Stimulated activated CD4-positive, alpha-beta T cell treated with anti-CD3 and anti-CD28 coated beads, Interleukin-1b, Interleukin-23, amount 100 ng/mL, for 1 hour (primary cell): ENCODE measurements at places on chromosomes 2 and 18.

DNA sequence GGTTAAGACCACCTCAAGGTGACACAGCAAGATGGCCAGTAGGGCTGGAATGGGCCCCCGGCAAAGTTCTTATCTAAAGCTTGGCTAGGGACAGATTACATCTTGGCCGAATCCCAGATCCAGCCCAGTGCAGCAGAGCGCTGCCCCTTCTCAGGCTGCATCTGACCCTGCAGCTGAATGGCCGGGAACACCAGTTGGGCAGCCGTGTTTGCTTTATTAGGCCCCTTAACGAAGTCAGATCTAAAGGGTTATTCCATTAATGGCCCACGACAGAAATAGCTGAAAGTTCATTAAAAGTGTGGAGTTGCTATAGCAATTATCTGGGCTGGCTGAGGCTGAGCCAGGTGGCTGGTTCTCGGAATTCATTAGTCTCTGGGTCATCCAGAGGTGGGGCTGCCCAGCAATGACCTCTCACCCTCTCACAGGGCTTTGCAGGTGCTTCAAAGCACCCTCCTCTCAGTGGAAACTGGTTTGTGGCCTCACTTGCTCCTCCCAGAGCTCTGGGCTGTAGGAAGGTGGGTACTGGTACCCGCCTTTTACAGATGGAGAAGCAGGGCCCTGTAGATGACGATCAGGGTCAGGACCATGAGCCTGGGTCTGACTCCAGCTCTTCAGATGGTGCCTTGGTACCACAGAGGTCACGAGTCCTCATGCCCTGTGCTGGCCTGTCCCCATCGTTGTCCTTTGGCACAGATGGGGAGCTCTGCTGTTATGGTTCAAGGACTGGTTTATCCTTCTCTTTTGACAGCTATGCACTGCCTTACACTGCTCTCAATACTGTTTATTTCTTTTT is 68.8 kb downstream of the EMX1 start:
- no peak for DNase-seq

DNA sequence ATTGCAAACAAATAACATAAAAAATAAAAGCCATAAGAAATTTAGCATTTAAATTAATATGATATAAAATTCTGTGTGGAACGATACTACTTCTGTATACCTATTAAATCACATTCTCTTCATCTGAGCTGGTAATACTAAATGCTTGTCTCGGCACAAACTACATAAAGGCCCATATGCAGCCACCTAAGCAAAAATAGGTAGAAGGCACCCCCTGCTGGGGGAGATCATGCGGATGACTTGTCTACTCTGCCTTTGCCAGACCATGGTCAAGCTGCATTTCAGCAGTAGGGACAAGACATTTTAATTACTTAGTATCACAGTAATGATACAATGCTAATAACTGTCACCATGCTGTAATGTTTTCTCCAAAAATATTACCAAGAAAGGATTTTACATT is 108.0 kb downstream of the CDH19 start:
- no peak for DNase-seq

- no peak for DNase-seq
These were observed 193.7 kb downstream of the DNER start for GRCh38 chr2:229520691-229521096.

- no peak for DNase-seq
These were observed 10.6 kb downstream of the CXCR4 start for GRCh38 chr2:136107051-136108033.

- no peak for DNase-seq
These were observed 24.0 kb downstream of the NETO1 start for GRCh38 chr18:72843743-72844142.

DNA sequence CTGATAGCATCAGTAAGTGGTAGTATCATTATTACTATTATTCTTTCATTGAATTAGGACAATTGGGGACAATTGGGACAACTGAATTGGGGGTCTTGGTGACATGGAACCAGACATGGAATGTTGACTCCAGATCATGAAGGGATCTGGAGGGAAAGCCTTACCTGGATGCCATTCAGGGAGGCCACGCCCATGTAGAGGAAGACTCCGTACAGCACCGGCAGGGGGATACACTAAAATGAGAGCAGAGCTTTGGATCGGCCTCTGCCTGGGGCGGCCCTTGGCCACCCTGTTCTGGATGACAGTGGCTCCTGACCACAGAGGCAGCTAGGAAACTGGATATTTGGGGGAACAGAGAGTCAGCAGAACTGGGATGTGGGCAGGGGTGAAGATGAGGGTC is 29.2 kb downstream of the MTHFD2 start:
- no peak for DNase-seq

GRCh38 chr2:120026890-120027289 is 14.0 kb downstream of the EPB41L5 start:
- no peak for DNase-seq

- no peak for DNase-seq
These were observed 150.9 kb downstream of the ACTR3 start for GRCh38 chr2:114040826-114041225.

DNA sequence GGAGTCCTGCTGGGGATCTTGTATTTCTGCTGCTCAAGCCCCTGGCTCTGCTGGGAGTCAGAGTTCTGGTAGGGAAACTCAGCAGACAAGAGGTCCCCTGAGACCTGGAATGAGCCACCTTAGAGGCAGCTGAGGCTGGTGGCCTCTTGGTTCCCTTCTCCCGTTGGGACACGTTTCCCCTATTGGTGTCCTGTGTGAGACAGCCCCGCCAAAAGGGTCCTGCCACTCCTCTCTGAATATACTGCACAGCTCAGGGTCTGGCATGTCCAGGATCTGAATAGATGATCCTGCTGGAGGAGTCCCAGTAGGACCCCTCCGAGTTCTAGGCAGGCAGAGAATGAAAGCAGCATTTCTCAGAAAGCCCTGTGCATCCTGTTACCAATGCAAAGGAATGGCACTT is 2.0 kb upstream of the RALB start:
- DNase-seq, result no peak

DNA sequence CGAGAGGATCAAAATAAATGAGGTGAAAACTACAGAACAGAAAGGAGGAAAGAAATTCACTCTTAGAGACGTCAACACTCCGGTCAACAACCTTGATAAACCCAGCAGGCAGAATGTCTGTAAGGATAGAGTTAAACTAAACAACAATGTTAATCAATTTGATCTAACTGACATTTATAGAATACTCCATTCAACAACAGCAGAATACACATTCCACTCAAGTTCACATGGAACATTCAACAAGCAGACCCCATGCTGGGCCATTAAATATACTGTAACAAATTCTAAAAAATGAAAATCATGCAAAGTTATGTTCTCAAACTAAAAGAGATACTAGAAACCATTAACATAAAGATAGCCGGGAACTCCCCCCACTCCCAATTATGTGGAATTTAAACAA is 41.8 kb downstream of the FAM210A start:
- no peak for DNase-seq

GRCh38 chr2:112310906-112311305 is 35.5 kb downstream of the ZC3H6 start:
- no peak for DNase-seq

DNA sequence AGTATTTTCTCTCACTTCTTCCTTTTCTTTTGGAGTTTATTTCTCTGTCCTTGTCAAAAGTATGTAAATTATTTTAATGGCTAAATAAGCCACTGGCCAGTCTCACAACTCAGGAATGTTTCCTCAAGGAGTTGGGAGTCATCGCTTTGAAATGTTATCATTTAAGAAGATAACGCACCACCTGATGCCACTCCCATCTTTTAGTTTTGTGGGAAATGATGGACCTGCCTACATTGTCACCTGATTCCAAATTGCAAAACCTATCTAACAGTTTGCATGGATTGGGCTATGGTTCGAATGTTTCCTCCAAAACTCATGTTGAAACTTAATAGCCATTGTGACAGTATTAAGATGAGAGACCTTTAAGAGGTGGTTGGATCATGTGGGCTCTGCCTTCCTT is 32.4 kb upstream of the PPM1B start:
- DNase-seq, result no peak

GRCh38 chr18:61047794-61048193 is 285.4 kb upstream of the CDH20 start:
- no peak for DNase-seq

DNA sequence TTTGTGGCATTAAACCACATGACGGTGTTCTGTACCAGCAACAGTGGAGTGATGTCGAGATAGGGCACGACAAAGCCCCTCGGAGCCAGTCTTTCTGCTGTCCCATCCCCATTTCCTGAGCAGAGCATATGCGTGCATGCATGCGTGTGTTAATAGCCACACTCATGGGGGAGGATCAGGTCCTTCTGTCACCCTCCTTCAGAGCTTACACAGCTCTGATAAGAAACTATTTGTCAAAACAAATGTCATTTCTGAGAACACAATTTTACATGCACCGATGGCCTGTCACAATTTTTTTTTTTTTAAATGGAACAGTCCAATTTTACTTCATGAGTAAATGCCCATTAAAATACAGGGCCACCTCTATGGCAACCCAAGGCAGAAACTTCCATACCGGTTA is 95.9 kb upstream of the ZBTB14 start:
- DNase-seq, result no peak

GRCh38 chr2:44599130-44599529 is 237.4 kb downstream of the CAMKMT start:
- no peak for DNase-seq

DNA sequence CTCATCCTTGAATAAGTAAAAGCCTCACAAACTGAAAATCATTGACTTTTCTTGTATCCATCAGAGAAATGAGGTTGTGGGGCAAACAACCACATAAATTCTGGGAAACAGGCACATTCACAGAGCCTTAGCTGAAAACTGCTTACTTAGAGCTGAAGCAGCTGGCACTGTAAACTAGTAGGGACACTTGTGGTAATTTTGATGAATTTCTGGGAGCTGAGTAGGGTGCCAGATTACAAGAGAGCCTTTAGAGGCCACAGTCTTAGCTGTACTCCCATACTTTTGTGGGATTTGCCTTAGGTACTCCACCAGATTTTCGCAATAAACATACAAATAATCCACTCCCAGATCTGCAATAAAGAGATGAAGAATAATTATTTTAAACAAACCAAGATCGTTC is 315.2 kb downstream of the TMX3 start:
- no peak for DNase-seq
